ENCODE measurements at places on chromosomes 12 and 14.

- no peak for DNase-seq
These were observed 138.8 kb upstream of the WSCD2 start for GRCh38 chr12:107990325-107990724.

DNA sequence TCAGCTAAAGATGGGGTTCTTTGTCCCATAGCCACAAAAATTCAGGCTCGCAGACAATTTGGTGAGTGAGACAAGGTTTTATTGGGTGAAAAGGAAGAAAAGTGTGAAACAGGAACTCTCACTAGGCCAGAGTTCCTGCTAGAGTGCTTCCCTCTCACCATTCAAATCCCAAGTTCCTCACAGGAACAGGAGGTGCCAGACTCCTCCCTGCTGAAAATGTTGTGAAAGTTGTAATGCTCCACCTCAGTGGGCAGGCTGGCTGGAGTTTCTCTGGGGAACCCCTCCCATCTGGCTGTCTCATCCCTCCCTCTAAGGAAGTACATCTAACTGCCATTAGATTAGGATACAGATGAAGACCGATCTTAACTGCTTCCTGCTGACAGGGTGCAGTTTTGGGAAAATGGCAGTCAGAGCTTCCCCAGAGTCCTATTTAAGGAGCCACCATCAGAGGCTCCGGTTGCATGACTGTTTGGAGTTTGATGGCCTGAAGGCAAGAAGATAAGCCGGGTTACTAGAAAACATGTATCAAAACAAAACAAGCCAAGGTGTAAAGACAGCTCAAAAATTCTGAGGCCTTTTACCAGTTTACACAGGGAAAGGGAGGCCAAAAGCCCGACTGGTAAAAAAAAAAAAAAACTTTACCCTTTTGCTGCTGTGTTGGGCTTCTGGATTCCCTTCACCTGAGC is 127.6 kb downstream of the FSCB start:
- DNase-seq, result no peak

- no peak for DNase-seq
These were observed 42.3 kb upstream of the EPS8 start for GRCh38 chr12:15831315-15831978.

GRCh38 chr12:110090266-110091135 is 33.7 kb upstream of the IFT81 start:
- DNase-seq, result no peak

- peak; percentile 100 for DNase-seq
These were observed 142.5 kb downstream of the TMX1 start for GRCh38 chr14:51382506-51382905.

- no peak for DNase-seq
These were observed 92.8 kb upstream of the PTHLH start for GRCh38 chr12:28065374-28065773.

DNA sequence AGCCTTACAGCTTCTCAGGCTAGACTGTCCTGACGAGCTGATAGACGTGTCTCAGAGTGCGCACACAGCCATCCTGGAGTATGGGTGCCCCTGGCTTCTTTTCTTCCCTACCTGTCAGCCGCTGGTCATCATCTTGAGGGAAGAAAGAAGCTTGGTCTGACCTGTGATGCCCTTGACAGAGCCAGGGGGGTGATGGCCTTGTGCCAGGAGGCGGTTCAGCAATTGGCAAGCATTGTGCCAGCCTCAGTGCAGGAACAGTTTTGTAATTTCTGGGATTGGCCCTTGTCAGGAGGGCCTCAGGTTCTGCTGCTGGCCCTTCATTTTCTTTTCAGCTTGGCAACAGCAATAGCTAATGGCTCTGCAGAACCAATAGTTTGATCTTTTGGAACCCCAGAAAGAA is 80.1 kb downstream of the ADCK1 start:
- DNase-seq, result no peak

- no peak for DNase-seq
These were observed 90.6 kb upstream of the RTL1 start for GRCh38 chr14:100994082-100994481.

GRCh38 chr12:119393677-119394076 is 59.1 kb downstream of the CCDC60 start:
- DNase-seq, result no peak

- no peak for DNase-seq
These were observed 1293.6 kb downstream of the AACS start for GRCh38 chr12:126358806-126359205.

DNA sequence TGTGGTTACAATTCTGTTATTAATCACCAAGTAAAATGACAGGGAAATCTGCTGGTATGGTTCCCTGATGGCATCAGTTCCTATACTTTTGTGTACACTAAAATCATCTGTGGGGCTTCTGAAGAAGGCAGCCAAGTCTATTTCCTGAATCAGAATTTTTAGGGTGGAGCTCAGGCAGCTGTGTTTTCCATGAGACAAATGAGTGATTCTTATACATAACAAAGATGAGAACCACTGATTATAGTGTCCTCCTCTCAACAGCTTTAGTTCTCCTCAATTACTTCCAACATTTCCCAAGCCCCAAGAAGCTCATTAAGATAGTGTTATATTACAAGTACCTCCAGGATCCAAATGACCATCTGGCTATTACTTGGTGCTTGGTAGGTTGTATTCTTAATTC is 64.5 kb upstream of the USP44 start:
- DNase-seq, result no peak

DNA sequence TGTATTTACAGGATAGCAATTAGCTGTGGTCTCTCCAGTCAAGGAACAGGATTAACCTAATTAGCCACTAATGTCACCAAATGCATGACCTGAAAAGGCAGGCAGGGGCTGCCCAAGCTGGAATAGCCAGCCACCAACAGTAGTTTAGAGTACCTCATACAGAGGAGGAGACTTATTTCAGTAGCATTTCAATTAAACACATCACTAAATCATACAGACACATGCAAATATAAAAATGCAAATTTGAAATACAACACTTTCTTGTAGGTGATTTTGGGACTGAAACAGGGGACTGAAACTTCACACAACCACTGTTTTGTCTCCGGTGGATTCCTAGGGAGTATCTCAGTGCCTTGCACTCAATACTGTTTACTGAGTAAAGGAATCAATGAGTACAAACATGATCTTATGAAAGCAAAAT is 636 bp upstream of the IFNG-AS1 start:
- DNase-seq, result no peak

DNA sequence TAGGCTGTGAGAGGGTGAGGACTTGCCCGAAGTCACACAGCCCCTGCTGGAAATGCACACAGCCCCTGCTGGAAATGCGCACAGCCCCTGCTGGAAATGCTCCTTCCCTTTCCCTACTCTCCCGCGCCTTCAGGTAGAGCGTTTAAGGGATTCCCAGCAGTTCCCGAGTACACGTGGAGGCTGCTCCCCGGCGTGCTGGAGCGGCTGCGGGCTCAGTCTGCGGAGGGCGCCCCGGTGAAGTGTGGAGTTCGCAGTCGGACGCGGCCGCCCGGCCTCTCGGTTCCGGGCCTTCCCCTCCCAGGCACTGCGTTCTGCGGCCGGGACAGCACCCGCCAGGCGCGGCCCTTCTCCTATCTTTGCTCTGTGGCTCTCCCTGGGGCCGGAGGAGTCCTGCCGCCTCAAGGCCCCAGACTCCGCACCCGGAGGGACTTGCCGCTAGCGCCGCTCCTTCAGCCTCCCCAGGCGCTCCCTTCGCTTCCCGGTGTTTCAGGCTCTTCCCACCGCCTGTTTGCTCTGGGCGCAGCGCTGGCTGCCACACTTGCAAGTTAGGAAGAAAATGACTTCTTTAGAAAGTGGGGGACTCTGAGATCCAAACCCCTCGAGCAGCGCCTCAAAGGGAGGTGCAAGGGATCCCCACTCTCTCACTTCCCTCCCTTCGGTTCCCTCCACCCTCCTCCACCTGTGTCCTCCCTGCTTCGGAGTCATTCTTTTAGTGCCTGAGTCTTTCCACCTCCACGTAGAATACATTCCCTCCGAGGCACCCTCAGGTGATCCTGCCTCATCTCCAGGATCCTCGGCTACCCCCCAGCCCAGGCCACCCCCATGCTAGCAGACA is 8.3 kb upstream of the TBX5 start:
- no peak for DNase-seq

DNA sequence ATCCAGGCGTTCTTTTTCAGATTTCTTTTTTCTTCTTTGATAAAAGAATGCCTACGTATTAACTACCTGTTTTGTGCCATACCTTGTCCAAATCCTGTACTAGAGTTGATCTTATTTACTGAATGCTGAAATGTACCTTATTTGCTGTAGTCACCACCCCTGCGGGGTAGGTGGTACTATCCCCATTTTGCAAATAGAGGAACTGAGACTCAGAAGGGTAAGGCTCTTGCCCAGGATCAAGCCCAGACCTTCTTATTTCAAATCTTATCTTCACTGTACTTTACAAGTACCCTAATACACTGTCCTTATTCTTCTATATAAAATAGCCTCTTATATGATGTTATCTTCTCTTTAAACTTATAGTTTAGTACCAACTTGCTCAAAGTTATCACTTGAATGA is 206.5 kb downstream of the SLC41A2 start:
- no peak for DNase-seq

- peak; percentile 75 for DNase-seq
These were observed 117.4 kb downstream of the TGFB3 start for GRCh38 chr14:75864352-75864751.

- no peak for DNase-seq
These were observed 12.6 kb upstream of the TTC7B start for GRCh38 chr14:90828642-90829487.

DNA sequence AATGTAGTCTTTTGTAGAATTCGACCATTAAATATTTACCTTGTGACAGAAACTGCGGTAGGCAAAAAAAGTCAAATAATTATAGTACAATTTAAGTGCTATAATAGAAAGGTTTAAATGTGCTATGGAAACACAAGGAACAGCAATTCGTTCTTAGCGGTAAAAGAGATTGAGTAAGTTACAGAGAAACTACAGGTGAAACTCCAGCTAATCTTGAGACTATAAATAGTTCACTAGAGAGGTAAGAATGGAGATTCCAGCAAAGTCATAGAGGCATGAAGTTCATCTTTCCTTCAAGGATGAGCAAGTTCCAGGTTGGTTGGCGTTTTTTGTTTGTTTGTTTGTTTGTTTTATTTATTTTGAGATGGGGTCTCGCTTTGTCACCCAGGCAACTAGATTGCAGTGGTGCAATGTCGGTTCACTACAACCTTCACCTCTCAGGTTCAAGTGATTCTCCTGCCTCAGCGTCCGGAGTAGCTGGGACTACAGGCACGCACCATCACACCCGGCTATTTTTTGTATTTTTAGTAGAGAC is 878 bp upstream of the R3HDM2 start:
- no peak for DNase-seq

DNA sequence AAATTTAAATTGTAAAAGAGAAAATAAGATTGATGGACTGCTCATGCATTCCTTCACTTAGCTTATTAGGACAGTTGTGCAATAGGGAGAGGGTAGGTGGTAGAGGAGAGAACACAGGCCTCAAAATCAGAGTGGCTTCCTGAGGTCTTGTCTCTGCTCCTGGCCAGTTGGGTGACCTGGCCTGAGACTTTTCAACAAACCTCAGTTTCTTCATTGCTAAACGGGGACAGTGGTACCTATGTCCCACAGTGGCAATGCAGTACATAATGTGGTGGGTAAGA is 2.6 kb downstream of the MAP3K12 start:
- no peak for DNase-seq

DNA sequence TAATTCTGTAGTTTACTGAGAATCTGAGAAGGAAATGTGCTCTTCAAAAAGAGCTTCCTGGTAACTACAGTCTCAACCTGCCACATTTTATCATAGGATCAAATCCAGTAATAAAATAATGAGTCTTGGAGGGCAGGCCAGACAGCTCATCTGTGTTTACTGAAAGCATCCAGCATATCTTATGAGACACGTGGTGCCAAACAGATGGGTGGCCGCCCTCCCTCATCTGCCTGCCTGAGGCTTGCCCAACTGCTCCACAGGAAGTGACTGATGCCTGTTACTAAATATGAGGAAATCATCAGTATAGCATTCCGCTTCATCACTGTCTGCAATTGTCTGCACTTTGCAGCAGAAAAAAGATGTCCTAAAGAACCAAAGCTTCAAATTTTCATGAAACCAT is 13.5 kb downstream of the DHRS7 start:
- DNase-seq, result peak; percentile 89

- no peak for DNase-seq
These were observed 32.6 kb upstream of the DDX11 start for GRCh38 chr12:31041033-31041564.

DNA sequence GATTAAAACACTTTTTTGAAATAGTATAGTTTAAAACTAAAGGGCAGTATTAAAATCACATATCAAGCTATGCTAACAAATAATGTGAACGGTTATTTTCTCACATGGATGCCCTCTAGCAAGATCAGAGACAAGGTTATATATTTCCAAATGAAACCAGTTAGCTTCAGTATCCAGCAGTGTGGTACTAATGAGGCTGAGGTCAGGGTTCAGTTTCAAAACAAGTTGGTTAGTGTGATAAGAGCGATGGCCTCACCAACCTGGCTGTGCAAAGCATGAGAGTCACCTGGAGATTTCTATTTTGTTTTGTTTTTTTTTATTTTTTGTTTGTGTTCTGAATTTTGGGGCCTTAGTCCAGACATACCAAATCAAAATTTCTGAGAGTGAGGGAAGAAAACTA is 352.2 kb upstream of the KITLG start:
- no peak for DNase-seq

- DNase-seq, result no peak
These were observed 37.7 kb downstream of the NRDE2 start for GRCh38 chr14:90293766-90294730.

DNA sequence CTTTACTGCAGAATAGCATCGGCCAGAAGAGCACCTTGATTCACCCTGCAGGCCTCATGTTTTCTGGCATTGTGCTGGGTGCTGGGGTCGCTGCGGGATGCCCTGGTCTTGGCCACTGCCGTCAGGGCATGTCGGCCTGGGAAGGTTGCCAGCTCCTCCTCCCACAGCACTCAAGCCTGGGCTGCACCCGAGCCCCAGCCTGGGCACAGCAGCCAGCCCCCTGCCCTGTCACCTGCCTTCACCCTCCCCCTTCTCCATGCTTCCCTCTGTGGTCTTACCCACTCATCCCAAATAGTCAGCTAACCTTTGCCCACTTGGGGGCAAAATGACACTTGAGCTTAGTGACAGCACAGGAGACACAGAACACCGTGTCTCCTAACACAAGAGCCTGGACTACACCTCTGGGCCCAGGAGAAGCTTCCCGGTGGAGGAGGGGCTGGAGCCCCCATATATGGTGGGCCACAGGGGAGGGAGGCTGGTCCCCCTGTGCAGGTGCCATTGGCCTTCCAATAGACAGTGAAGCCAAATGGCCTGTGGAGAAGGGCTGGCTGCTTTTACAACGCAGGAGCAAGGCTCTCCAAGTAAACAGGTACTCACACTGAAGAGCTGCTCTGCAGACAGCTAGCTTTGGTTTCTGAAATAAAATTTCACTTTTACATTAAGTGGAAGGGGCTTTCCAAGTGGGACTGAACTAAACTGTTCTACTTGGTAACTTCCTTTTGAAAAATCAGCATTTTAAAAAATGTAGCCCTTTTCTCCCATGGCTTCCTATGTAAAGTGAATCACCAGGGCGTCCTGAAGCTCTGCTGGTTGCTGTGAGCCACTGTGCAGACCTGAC is 51.2 kb upstream of the AMN start:
- DNase-seq, result no peak

- no peak for DNase-seq
These were observed 243.1 kb upstream of the FOXN3 start for GRCh38 chr14:89660166-89660565.

Data from epithelial cell of prostate (primary cell).